Keratinocyte (primary cell): ENCODE measurements at places on chromosomes 6 and 20. TPM values are rescaled to one million over a fixed set of nuclear protein-coding genes. Genes with fewer than 3 reads are reported as not detected.

GRCh38 chr20:5991623-5992441 lies 41.4 kb downstream of the MCM8 start:
- DNase-seq = no peak
- H3K4me3 ChIP-seq = no peak overlapping the region
- no peaks in the 10 kb centered on the region for H3K4me1 ChIP-seq

DNA sequence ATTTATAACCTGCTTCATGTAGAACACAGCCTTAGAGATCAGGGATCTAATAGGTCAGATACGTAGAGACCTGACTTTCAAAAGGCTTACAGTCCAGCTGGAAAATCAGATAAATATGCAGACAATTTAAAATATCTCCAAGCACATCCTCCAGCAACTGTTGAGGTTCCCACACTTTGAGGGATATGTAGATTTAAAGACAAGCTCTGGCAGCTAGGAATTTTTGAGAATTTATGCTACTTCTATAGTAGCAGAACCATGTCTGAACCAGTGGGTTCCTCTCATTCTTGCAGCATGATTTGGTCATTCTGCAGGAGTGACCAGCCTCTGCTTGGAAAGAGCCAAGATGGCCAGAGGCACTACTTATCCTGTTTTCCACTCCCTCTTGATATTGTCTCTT lies 60.5 kb downstream of the CYB5R4 start:
- no peak overlapping the region for H3K27ac ChIP-seq
- no peaks in the 10 kb centered on the region for H3K27me3 ChIP-seq
- H3K4me1 ChIP-seq = no peaks in the 10 kb centered on the region
- no peak overlapping the region for H3K4me3 ChIP-seq

DNA sequence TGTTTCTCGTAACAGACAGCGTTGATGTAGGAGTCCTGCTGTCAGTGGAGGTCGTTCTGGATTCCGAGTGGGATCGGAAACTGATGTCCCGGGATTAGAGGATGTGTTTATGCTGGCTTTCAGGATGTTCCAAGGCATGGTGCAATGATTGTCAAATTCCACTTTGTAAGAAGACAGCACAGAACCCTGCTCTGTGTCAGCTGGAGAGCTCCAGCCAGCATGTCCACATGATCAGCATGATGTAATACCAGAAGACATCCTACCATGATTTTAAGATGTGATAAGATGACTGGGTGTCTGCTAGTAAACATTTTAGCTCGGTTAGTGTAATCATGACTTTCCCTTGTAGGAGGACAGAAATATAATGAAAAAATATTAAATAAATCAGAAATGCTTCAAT lies 20.3 kb downstream of the ENPP1 start:
- no peaks in the 10 kb centered on the region for H3K4me1 ChIP-seq
- no peak overlapping the region for H3K27ac ChIP-seq
- no peaks in the 10 kb centered on the region for H3K36me3 ChIP-seq
- H3K27me3 ChIP-seq = no peaks in the 10 kb centered on the region
- H3K4me3 ChIP-seq = no peak overlapping the region
- DNase-seq = no peak

GRCh38 chr20:56247954-56248782 lies at the start of gene MC3R:
Gene MC3R, plus strand, starts transcription at chr20:56248732. Its CDS starts 112 bp downstream, at chr20:56248844.
- no peak for DNase-seq
- no peak within 1 kb of the TSS for H3K27ac ChIP-seq
- peaks cover 15% of the 10 kb centered on the region for H3K27me3 ChIP-seq
- H3K4me1 ChIP-seq = no peaks in the 10 kb centered on the region
- H3K4me3 ChIP-seq = no peak within 1 kb of the TSS

GRCh38 chr6:70563530-70563929 lies 3.2 kb upstream of the SDHAF4 start:
- no peak for DNase-seq
- H3K27ac ChIP-seq = no peak overlapping the region
- H3K4me3 ChIP-seq = no peak overlapping the region
- no peaks in the 10 kb centered on the region for H3K4me1 ChIP-seq
- H3K27me3 ChIP-seq = no peaks in the 10 kb centered on the region
- H3K36me3 ChIP-seq = no peaks in the 10 kb centered on the region

Gene CALHM5
- 0.80 to 2.9 TPM (median 0.94 TPM) in 3 replicates for polyA plus RNA-seq
